ENCODE measurements at places on chromosomes 13 and 19. TPM values are rescaled to one million over a fixed set of nuclear protein-coding genes. Genes with fewer than 3 reads are reported as not detected.

The SPACA4 gene
- total RNA-seq, result not detected

The OR7A17 gene
- not detected for total RNA-seq

The LPAR2 gene
- total RNA-seq, result 2.6 TPM

The FGF22 gene
- not detected for total RNA-seq

The FUT3 gene
- not detected for total RNA-seq

The SIAH3 gene
- not detected for total RNA-seq

The ZSCAN5C gene
- total RNA-seq, result not detected

The PCDH17 gene
- 0.15 TPM for total RNA-seq

The RASAL3 gene
- total RNA-seq, result 0.15 TPM

The KCNC3 gene
- total RNA-seq, result not detected

The CD22 gene
- total RNA-seq, result not detected

The CBY2 gene
- not detected for total RNA-seq

The TOMM40 gene
- 36.4 TPM for total RNA-seq

The PEAK3 gene
- not detected for total RNA-seq

The DENND1C gene
- total RNA-seq, result not detected

The DCT gene
- total RNA-seq, result 0.17 TPM

The COL5A3 gene
- total RNA-seq, result 5.0 TPM

The TCF3 gene
- total RNA-seq, result 81.0 TPM

The LMTK3 gene
- 0.15 TPM for total RNA-seq

The ANGPTL8 gene
- not detected for total RNA-seq

The PNMA8A gene
- total RNA-seq, result 2.5 TPM

The DACT3 gene
- total RNA-seq, result 15.5 TPM

The URAD gene
- total RNA-seq, result not detected

The IGFL2 gene
- not detected for total RNA-seq

The PSMD8 gene
- 326 TPM for total RNA-seq

The GPR18 gene
- not detected for total RNA-seq

The APOC4 gene
- not detected for total RNA-seq

The C19orf67 gene
- total RNA-seq, result 0.17 TPM

The ZNF285 gene
- total RNA-seq, result 9.5 TPM

The KLK14 gene
- total RNA-seq, result 0.17 TPM

The LACC1 gene
- 19.0 TPM for total RNA-seq

The PGLYRP2 gene
- total RNA-seq, result not detected

The PRSS57 gene
- 0.17 TPM for total RNA-seq

The ZNF541 gene
- not detected for total RNA-seq

The SIGLEC11 gene
- total RNA-seq, result not detected

The MATK gene
- total RNA-seq, result 0.15 TPM

The CACNA1A gene
- 29.6 TPM for total RNA-seq

The KLK12 gene
- total RNA-seq, result not detected

The TEX26 gene
- 0.44 TPM for total RNA-seq

The SLC27A1 gene
- 62.2 TPM for total RNA-seq

The CD209 gene
- total RNA-seq, result not detected

The ERICH4 gene
- total RNA-seq, result not detected
